ENCODE measurements at places on chromosomes 5 and 9.

- no peak for DNase-seq
Observed at GRCh38 chr5:146107901-146108300, 2.5 kb upstream of the PLAC8L1 start.

GRCh38 chr5:130189961-130190360 is 285.7 kb downstream of the CHSY3 start:
- DNase-seq = no peak

- no peak for DNase-seq
Observed at GRCh38 chr5:176401281-176402205, 13.0 kb downstream of the HIGD2A start.

- no peak for DNase-seq
Observed at GRCh38 chr5:35213608-35214007, 16.7 kb downstream of the PRLR start.

DNA sequence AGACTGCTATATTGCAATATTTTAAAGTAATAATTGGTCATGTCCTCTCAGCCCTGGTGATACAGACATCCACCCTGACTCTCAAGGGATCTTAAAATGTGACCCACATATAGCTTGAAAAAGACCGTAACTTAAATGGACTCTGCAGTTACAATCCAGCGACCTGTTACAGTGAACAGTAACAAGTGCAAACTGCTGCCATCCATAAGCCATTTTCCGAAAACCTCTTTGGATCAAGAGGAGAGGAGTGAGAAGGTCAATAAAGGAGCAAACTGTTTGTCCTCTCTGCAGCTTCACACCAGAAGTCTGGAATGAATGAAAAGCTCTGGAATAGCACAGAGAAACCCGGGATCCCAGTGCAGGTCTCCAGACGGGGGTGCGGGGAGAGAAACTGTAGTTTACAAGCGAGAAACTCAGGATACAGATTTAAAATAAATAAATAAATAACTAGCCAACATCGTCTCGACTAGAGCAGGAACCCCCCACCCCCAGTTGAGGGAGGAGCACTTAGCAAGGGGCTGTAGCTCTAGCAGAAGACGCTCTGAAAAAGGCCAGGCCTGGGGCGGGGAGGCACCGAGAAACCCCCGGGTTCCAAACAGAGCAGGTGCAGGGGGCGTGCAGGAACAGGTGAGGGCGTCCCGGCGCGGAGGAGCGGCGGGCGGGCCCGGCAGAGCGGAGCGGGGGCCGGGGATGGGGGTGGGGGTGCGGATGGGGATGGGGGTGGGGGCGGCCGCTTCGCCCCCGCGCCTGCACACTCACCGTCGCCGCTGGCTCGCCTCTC is 572 bp downstream of the ZDHHC21 start:
- DNase-seq = no peak

Data from GM12864 (cell line).